ENCODE measurements at places on chromosomes 13 and 19.
A peak's percentile ranks its signal among the peaks of the same experiment; 100 is the strongest.

GRCh38 chr13:48804821-48805601 is 151.3 kb downstream of the CYSLTR2 start:
- peak overlapping the region; percentile 70 for H3K27ac ChIP-seq
- peaks cover 3% of the 10 kb centered on the region for H3K36me3 ChIP-seq
- peaks cover 25% of the 10 kb centered on the region for H3K4me1 ChIP-seq
- H3K4me3 ChIP-seq, result peak overlapping the region; percentile 29

GRCh38 chr13:46996316-46997030 is 99.6 kb upstream of the HTR2A start:
- H3K36me3 ChIP-seq, result no peaks in the 10 kb centered on the region
- DNase-seq, result no peak
- no peak overlapping the region for H3K4me3 ChIP-seq

DNA sequence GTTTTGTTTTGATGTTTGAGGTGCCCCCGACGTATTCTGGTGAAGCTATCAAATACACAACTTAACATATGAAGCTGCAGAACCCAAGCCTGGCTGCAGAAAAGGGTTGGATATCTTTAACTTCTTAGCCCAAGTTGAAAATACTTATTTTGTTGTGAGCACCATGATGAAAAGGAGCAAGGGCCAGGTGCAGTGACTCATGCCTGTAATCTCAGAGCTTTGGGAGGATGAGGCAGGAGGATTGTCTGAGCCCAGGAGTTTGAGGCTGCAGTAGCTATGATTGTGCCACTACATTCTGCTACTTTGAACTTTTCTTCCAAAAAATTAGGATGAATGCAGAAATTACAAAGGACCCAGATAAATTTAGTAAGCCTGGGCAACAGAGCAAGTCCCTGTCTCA is 44.1 kb upstream of the UBE2L5 start:
- no peaks in the 10 kb centered on the region for H3K27me3 ChIP-seq
- DNase-seq, result no peak
- H3K27ac ChIP-seq, result no peak overlapping the region
- H3K36me3 ChIP-seq, result peaks cover 13% of the 10 kb centered on the region
- no peak overlapping the region for H3K4me3 ChIP-seq
- H3K4me1 ChIP-seq, result peaks cover 71% of the 10 kb centered on the region

GRCh38 chr19:18161636-18162002 is 8.7 kb downstream of the PIK3R2 start:
- peak overlapping the region; percentile 52 for H3K27ac ChIP-seq
- no peaks in the 10 kb centered on the region for H3K27me3 ChIP-seq
- H3K4me3 ChIP-seq, result peak overlapping the region; percentile 26

DNA sequence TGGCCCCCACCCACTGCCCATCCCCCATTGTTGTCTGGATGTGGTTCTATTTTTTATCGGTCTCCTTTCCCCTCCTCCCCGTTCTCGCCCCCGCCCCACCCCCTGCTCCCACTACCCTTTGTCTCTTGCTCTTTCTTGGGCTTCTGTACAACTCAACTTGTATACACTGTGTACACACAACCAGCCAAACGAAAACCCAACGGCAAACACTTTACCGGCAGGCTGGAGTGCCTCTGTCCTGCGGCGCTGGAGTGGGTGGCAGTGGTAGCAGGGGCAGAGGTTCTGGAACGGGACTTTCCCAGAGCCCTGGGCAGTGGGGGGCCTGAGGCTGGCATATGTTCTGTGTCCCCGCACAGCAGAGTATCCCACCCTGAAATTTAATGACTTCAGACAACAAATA is 13.7 kb downstream of the RRAS start:
- H3K4me3 ChIP-seq, result no peak overlapping the region
- H3K36me3 ChIP-seq, result peaks cover 31% of the 10 kb centered on the region
- no peaks in the 10 kb centered on the region for H3K27me3 ChIP-seq
- DNase-seq, result no peak

GRCh38 chr13:108460043-108460442 is 169.4 kb upstream of the MYO16 start:
- H3K4me1 ChIP-seq, result no peaks in the 10 kb centered on the region
- H3K4me3 ChIP-seq, result no peak overlapping the region
- H3K36me3 ChIP-seq, result no peaks in the 10 kb centered on the region

- peak overlapping the region; percentile 71 for H3K4me3 ChIP-seq
- H3K36me3 ChIP-seq, result peaks cover 47% of the 10 kb centered on the region
- H3K27me3 ChIP-seq, result no peaks in the 10 kb centered on the region
- H3K4me1 ChIP-seq, result peaks cover 25% of the 10 kb centered on the region
Measured at GRCh38 chr19:801030-801860, 4.0 kb downstream of the PTBP1 start.

- H3K36me3 ChIP-seq, result no peaks in the 10 kb centered on the region
- no peak for DNase-seq
- no peaks in the 10 kb centered on the region for H3K27me3 ChIP-seq
- H3K27ac ChIP-seq, result no peak overlapping the region
- H3K4me1 ChIP-seq, result no peaks in the 10 kb centered on the region
- H3K4me3 ChIP-seq, result no peak overlapping the region
Measured at GRCh38 chr13:113562085-113562749, 22.3 kb upstream of the TFDP1 start.

GRCh38 chr13:62875118-62875640 is 1459.5 kb upstream of the PCDH20 start:
- no peaks in the 10 kb centered on the region for H3K4me1 ChIP-seq
- no peaks in the 10 kb centered on the region for H3K27me3 ChIP-seq
- no peaks in the 10 kb centered on the region for H3K36me3 ChIP-seq
- no peak for DNase-seq

- H3K36me3 ChIP-seq, result peaks cover 2% of the 10 kb centered on the region
- no peak overlapping the region for H3K27ac ChIP-seq
Measured at GRCh38 chr13:45454204-45454603, 10.5 kb upstream of the COG3 start.

GRCh38 chr13:40116008-40116407 is 460.5 kb downstream of the COG6 start:
- peaks cover under 1% of the 10 kb centered on the region for H3K27me3 ChIP-seq
- peak overlapping the region; percentile 75 for H3K27ac ChIP-seq
- H3K4me3 ChIP-seq, result peak overlapping the region; percentile 48
- peak; percentile 53 for DNase-seq
- H3K4me1 ChIP-seq, result peaks cover 17% of the 10 kb centered on the region

GRCh38 chr19:33462112-33462791 is 59.3 kb downstream of the PEPD start:
- DNase-seq, result no peak
- H3K27me3 ChIP-seq, result no peaks in the 10 kb centered on the region
- H3K4me1 ChIP-seq, result no peaks in the 10 kb centered on the region
- H3K4me3 ChIP-seq, result no peak overlapping the region

DNA sequence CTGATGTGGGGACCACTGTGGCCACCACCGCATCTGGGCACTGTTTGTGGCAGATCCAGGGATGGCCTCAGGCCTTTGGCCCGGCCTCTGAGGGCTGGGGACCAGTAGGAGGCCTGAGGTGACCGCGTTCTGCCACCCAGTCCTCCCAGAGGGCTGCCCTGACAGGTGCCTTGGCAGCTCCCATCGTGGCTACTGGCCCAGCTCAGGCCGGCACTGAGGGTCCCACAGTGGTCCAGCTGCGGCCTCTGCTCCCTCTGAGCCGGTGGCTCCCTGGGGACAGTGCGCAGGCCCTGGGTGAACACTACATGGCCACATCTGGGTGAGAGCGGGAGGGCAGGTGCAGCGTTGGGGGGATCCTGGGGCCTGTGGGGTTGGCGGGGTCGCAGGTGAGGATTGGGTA is 61.9 kb downstream of the KDM4B start:
- H3K27ac ChIP-seq, result no peak overlapping the region
- DNase-seq, result no peak
- H3K4me1 ChIP-seq, result peaks cover 2% of the 10 kb centered on the region
- no peaks in the 10 kb centered on the region for H3K27me3 ChIP-seq
- H3K36me3 ChIP-seq, result peaks cover 3% of the 10 kb centered on the region

GRCh38 chr19:14530506-14530905 is 1.1 kb downstream of the TECR start:
- H3K4me1 ChIP-seq, result peaks cover 17% of the 10 kb centered on the region
- H3K4me3 ChIP-seq, result peak overlapping the region; percentile 99
- peaks cover 10% of the 10 kb centered on the region for H3K36me3 ChIP-seq

DNA sequence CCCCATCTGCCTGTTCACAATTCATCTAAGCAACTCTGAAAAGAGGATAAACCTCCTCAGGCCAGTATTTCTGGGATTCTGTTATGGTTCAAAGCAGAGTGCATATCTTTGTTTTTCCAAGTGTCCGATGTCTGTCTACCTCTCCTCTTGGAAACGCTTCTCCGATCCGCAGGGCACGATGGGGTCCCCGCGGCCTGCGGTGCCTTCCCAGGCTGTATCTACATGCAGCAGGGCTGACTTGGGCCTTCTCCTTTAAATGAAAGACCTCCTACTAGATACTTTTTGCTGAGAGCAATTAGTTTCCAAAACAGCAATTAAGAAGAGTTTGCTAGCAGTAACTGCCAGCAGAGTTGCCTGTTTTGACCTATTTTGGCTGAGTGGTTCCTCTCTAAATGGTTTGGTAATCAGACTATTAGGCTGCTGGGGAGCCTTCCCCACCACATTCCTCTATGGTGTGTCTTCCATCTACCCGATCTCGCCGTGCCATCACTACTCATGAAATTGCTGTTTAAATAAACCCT is 23.5 kb downstream of the COL4A2 start:
- no peak overlapping the region for H3K4me3 ChIP-seq
- H3K4me1 ChIP-seq, result no peaks in the 10 kb centered on the region
- H3K36me3 ChIP-seq, result no peaks in the 10 kb centered on the region
- no peak overlapping the region for H3K27ac ChIP-seq

DNA sequence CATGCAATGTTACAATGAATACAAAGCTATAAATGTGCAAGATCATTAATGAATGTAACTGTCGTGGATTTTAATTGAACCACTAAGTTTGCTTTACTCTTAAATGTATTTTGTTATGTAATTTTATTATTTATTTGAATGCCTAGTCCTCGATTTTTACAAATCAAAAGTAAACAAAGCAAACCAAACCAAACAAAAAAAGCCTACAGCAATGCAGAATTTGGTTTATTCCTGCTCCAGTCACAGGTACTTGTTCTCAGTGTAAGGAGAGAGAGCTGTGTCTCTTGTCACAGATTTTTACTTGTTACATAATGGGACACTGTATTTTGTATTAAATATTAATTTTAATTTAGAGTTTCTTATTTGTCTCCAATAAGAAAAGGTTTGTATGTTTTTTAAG is 584.3 kb upstream of the SLITRK6 start:
- no peak overlapping the region for H3K4me3 ChIP-seq
- H3K4me1 ChIP-seq, result no peaks in the 10 kb centered on the region
- no peaks in the 10 kb centered on the region for H3K27me3 ChIP-seq
- no peaks in the 10 kb centered on the region for H3K36me3 ChIP-seq
- no peak overlapping the region for H3K27ac ChIP-seq

DNA sequence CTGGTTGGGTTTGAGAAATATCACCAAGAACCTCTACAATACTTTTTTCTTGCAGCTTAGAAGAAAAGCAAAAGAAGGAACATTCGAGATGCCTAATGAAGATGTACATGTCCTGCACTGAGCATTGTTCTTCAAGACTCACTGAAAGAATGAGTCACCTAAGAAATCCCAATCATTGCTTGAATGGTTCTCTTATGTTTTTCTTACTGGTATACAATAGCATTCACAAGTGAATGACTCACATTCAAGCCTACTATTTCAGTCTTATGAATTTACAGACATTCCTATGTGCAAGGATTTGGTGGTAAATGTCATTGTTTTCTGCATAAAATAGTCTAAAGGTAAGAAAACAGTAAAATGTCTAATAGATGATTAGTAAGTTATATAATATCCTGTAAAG is 594.6 kb downstream of the PCDH9 start:
- H3K4me3 ChIP-seq, result no peak overlapping the region
- H3K27me3 ChIP-seq, result no peaks in the 10 kb centered on the region
- no peaks in the 10 kb centered on the region for H3K4me1 ChIP-seq
- H3K36me3 ChIP-seq, result no peaks in the 10 kb centered on the region
- DNase-seq, result no peak
- no peak overlapping the region for H3K27ac ChIP-seq

DNA sequence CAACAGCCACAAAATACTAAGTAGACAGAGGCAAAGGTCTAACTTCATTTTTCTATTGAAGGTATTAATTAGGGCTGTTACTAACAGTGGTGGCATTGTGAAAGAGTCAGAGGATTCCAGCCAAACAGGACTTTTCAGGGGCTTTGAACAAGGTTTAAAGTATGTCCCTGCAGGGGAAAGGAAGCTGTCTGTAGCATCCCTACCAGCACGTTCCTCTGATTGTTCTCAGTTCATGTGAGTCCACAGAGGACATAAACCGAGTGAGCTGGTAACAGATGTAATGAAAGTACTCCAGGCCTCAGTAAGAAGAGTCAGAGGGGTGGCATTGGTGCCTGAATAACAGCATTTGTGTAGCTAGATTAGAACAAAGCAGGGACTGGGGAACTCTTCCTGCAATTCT is 15.3 kb upstream of the SPATA13 start:
- H3K36me3 ChIP-seq, result no peaks in the 10 kb centered on the region
- H3K27ac ChIP-seq, result no peak overlapping the region
- no peaks in the 10 kb centered on the region for H3K4me1 ChIP-seq
- H3K27me3 ChIP-seq, result peaks cover 16% of the 10 kb centered on the region
- no peak for DNase-seq

DNA sequence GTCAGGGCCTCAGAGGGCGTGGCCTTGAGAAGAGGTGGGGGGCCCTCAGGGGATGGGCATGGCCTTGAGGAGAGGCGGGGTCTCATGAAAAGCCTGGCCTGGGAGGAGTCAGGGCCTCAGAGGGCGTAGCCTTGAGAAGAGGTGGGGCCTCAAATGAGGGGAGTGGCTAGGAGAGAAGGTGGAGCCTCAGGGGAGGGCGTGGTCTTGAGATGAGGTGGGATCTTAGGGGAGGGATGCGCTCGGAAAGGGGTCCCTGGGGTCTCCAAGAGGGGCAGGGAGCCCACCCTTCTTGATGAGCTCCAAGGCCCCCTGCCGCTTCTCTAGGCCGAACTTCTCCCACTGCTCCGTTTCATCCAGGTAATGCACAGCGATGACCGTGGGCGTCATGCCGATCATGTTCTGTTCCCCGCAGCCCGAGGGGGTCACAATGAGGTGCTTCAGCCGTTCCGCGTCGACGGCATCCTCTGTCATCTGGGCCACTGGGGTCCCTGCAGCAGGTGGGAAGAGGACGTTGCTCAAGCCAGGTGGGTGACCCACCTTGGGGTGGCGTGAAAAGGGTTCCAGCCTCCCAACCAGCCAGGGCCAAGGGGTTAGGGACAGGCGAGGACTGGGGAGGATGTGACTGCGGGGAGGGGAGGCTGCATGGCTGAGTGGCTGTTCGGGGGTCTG is 24.3 kb upstream of the TNFSF14 start:
- no peaks in the 10 kb centered on the region for H3K36me3 ChIP-seq
- no peak overlapping the region for H3K27ac ChIP-seq
- H3K27me3 ChIP-seq, result no peaks in the 10 kb centered on the region
- DNase-seq, result no peak
